ENCODE measurements at places on chromosomes 3 and 15.

DNA sequence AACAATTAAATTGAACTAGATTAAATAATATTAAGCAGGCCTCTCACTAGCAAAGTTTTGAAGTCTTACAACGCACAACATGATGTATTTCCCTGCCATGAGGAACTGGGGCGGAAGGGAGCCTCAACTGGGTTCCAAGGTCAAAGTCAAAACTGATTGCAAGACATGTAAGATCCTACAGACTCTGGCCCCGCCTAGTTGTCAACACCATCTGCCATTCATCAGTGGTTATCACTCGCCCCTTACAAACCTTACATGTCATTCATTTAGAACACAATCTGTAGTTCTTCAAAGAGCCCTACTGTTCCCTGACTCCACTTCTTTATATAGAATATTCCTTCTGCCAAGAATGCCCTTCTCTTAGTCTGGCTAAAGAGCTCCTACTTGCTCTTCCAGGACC lies 10.0 kb downstream of the ATP13A3 start:
- DNase-seq, result no peak

DNA sequence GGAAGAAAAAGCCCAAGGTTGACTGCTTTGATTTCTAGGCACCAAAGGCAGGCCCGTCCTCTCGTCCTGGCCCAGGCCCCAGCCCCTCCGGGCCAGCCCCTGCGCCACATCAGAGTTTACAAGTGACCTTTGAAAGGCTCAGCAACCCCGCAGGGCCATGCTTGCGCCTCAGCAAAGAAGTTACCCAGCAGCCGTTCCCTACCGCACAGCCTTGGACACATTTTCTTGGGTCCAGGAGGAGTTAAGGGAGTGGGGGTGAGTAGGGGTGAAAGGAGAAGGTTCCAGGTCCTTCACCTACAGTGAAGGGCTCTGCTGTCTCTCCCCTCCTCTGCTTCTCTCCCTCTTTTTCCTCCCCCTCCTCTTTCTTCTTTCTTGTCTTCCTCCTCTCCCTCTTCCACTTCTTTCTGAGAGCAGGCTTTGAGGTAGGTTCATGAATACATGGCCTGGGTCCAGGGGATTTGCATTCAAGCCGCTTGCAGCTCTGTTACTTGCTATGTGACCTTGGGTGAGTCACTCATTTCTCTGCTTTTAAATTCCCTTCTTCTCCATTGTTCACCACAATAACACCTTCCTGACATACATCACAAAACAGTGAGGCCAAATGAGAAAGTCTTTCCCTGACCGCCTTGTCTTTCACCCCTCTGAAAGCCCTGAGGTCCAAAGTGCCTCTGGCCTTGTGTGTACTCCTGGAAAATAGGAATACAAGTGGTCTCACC lies 223.3 kb upstream of the TPRG1 start:
- DNase-seq, result no peak

GRCh38 chr3:71376911-71377310 lies 206.6 kb downstream of the FOXP1 start:
- no peak for DNase-seq

DNA sequence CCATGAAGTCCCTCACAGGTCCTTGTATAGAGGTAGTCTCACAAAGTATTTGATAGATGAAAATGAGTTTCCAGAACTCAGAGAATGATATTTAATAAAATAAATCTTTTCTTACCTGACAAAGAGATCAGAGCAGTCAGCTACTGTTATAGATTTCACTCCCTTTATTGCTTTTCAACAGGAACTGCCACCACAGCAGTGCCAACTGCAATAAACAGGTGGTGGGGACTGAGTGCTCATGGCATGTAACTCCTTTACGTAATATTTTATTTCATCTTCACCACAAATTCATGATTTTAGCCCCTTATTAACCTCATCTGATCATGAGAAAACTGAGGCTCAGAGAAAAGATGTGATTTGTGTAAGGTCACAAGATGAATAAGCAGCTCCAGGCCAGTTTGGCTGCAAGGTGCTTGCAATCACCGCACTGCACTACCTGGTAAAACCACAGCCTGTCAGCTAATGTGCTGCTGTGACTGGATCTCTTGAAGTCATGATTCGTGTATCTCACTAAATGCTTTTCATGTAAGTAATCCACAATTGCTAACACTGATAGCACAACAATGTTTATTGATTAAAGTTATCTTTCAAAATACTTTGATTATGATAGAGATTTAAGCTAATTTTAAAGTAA lies 78.8 kb downstream of the WNT5A start:
- no peak for DNase-seq

DNA sequence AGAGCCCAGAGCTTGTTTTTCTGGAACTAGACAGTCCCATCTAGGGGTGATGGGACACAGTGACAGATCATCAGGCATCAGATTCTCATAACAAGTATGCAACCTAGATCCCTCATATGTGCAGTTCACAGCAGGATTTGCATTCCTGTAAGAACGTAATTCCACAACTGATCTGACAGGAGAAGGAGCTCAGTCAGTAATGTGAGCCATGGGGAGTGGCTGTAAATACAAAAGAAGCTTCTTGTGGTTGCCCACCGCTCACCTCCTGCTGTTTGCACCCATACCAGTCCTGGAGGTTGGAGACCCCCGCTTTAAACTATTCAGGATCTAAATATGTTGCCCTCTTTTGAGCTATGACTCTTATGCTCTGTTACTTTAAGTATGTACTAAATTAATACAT lies 167.3 kb downstream of the ALCAM start:
- no peak for DNase-seq

DNA sequence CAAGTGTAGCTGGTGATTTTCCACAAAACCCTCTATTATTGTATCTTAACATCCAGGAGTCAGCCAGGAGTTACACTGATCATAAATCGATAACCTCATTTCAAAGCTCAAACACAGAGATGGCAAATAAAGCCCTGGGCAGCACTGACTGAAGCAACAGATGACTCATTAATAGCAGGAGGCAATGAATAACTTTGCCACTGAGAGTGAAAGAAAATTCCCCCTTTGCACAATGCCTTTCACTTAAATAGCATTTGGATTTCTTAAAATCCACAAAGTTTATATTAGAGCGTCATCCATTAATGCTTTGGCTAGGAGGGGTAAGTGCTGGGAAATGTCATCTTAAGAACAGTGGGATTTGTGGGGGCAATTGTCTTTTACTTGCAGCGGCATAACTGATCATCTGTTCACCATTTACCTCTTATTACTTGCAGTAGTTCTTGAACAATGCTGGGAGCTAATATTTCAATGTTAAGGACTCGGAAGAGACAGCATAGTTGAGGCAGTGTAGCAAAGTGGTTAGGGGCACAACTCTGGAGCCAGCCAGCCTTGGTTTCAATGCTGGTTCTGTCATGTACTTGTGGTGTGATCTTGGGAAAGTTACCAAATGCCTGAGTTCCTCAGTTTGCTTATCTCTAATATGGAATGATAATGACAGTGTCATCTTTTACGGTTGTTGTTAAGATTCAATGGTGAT lies 630.4 kb upstream of the TBL1XR1 start:
- DNase-seq, result no peak

- no peak for DNase-seq
Measured at GRCh38 chr3:169591983-169592644, 71.4 kb downstream of the MECOM start.

DNA sequence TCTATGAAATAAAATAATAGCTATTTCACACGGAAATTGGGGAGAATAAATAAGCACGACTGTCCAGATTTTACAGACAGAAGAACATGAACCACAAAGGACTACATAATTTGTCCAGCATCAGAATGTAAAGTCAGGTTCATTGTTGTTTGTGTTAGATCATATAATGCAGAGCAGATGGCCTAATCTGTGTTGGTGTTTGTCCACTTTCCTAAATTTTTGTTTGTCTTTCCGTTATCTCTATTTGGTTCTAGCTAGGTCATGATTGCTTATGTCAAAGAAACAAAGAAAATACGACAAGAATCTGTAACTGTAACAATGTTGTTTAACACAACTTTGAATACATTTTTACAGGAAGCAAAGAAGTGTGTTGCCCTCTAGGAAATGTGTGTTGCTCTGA lies 75.6 kb upstream of the ANKRD28 start:
- DNase-seq, result no peak

DNA sequence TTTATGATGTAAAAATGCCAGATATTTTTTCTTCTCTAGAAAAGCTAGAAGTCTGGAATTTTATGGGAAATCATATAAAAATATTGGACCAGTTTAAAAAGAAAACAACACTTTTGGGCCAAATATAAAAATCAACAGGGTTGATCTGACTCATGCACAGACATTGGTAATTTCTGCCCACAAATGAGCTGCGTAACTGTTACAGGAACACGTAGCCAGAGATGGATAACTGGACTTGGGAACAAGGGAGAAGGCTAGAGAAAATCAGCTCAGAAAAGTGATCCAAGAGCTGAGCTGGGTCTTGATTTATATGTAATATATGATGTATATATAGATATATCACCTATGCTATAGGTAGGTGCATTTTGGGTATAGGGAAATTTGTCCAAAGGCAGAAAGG lies 36.8 kb upstream of the NAALADL2 start:
- no peak for DNase-seq

- DNase-seq, result no peak
Measured at GRCh38 chr3:4596612-4597011, 103.5 kb downstream of the ITPR1 start.

Measured in T follicular helper cell (primary cell).